ENCODE measurements at places on chromosomes 7 and 10.
A peak's percentile ranks its signal among the peaks of the same experiment; 100 is the strongest.

- DNase-seq = no peak
Observed at GRCh38 chr10:114242235-114242634, 3.2 kb downstream of the VWA2 start.

- DNase-seq = no peak
Observed at GRCh38 chr10:13873196-13873595, 286.4 kb downstream of the PRPF18 start.

DNA sequence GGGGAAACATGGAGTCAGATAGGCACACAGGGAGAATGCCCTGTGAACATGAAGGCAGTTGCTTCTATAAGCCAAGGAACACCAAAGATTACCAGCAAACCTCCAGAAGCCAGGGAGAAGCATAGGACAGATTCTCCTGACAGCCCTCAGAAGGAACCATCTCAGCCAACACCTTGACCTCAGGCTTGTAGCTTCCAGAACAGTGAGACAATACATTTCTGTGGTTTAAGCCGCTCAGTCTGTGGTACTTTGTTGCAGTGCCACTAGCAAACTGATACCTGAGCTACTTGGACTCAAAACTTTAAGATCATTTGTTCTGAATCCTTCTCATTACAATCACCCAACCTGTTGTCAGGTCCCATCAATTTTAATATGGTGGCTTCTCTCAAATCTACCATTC is 31.2 kb downstream of the ABLIM1 start:
- no peak for DNase-seq

- no peak for DNase-seq
Observed at GRCh38 chr7:31919678-31920369, 150.4 kb downstream of the PDE1C start.

GRCh38 chr7:45710271-45711160 is 136.3 kb downstream of the ADCY1 start:
- no peak for DNase-seq

- DNase-seq = no peak
Observed at GRCh38 chr10:58704226-58704625, 191.6 kb downstream of the BICC1 start.

DNA sequence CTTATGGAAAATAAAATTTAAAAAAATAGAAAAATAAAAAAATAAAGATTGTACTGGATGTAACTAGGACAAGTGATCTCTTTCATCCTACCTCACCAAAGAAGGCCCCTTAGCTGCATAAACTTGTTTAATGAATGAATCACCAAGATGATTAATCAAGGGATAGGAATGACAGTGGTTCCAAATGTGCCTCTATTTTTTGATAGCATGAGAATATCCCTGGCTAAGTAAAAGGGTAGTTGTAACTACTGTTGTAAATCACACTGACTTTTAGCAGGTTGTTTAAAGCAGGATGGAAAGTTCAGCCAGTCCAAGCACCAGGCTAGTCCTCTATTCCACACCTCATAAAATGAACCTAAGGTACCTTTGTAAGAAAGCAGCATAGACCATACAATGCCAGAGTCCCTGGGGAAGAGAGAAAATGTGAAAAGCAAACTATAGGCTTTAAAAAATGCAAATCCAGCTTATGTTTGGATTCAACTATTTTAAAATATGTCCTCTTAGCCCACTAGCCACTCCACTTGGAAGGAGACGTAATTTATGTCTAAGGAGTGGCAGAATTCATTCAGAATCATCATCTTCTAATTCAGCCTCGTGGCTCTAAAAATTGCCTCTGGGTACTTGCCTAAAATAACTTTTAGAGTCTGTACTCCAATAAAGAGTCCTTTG is 126.8 kb downstream of the SKIDA1 start:
- DNase-seq = no peak

DNA sequence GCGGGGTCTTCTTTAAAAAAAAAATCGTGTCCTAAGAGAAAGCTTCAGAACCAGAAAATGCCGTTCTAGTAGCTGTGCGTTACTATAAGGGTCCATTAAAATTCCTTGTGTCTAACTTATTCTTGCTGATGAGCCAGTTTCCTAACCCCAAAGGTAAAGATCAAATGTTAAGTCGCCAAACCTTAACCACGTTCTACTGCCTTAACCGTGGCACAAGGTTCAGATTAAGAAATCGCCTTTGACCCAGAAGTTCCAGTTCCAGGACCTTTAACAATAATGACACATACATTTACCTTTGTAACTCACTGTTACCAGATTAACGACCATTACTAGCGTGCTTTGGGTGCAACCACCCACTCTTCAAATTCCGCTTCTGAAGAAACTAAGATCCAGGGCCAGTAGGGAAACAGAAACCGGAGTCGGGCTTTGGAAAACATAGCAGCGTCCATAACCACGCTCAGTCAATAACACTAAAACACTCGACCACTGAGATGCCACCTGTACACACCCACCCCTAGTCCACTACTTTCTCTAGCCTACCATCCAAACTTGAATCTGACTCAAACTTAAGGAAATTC is 620 bp downstream of the BET1 start:
- DNase-seq = no peak

GRCh38 chr7:107949443-107949935 is 53.5 kb downstream of the LAMB1 start:
- DNase-seq = no peak

GRCh38 chr7:101845974-101846373 is 28.5 kb downstream of the CUX1 start:
- DNase-seq = no peak

DNA sequence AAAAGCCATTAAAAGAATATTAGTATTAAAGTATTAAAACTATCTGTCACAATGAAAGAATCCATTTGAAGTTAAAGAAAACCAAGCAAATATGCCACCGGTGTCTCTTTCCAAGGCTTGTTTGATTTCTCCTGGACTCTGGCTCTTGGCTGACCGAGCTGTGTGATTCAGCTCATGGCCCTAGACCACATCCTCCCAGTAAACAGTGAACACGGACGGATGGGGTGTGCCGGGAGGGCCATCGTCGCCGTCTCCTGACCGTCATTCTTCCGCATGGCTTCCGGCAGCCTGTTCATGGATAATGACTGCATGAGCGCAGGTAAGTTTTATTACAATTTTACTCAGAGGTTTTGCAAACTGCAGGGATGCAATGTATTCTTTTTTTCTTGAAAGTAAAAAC is 218.5 kb downstream of the DNAJB6 start:
- DNase-seq = no peak

GRCh38 chr7:13050703-13051102 is 363.3 kb downstream of the ARL4A start:
- no peak for DNase-seq

DNA sequence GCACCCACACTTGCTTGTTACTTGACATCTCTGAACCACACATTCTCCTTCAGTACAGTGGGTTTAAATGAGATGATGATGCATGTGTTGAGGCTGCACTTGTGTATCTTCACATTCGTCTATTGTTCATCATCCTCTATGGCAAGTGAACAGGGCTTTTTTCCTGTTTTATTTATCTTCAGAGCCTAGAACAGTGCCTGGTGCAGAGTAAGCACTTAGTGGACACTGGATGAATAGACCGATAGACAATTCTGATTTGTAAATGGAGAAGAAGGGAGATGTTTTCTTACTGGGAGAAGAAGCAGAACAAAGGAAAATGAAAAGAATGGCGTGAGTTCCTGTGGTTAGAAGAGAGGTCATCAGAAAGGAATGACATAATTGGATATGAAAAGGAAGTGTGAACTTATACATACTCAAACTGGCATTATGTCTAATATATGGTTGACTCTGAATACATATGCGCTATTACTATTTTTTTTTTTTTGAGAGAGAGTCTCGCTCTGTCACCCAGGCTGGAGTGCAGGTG is 99.7 kb downstream of the AVL9 start:
- DNase-seq = no peak

DNA sequence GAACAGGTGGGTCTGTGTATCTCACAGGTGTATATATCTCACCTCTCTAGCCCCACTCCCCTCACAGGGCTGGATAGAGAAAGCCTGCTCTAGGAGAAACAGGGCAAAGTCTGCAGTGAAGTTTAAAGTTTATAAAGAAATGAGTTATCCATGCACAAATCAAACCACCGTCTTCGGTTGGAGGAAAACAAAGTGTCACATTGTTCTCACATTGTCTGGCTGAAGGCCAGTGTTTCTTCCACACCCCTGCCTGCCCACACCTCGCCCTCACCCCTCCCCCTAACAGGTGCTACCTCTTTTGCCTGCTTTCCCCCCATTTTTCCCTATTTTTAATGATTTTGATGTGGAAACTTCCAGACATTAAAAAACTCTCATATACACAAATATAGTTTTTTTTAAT is 25.8 kb downstream of the AQP1 start:
- DNase-seq = no peak

GRCh38 chr10:114825513-114826253 is 4.1 kb downstream of the FHIP2A start:
- no peak for DNase-seq

DNA sequence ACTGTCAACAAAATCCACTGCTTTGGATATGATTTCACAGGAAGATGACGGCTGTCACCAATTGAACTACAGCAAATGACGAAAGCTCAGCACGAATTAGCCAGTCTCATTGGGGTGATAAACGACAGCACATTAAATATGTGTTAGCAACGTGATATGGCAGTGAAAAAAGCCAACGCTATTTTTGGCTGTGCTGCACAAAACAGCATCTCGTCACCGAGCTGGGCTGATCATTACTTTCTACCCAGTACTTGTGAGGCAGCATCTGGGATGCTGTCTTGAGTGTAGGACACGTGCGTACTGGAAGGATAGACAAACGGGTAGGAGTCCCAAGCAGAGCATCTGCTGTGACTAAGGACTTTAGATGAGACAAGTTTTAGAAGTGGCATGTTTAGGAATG is 138.3 kb downstream of the EXOC4 start:
- peak; percentile 2 for DNase-seq

DNA sequence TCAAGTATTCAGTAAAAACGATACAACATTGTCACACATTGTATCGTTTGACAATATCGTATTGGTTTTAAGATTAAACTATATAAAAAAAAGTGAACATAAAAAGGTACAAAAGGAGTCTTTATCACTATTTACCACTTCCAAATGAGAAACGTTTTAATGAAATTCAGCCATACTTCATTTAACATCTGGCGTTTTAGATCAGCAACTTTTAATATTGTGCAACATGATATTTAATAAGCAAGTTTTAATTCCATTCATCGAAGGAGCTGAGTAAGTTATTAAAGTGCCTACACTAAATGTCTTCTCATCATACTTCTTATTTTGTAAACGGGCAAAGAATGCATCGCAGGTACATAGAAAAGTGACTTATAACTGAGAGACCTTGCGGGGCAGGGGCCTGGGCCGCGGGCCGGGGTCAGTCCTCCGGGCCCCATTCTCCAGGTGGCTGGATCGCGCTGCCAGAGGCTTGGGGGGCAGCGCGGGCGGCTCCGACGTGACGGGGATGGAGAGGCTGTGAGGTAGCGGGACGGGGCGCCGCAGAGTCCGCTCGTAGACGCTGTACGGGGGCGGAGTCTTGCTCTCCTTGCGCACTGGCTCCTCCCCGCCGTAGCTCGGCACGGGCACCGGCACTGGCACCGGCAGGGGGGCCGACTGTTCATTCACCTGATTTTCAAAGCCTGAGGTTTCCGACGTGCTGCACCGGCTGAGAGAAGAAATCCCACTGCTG is 165.8 kb upstream of the IMMP2L start:
- DNase-seq = no peak

GRCh38 chr7:109939207-109939606 is 1151.7 kb upstream of the LRRN3 start:
- no peak for DNase-seq

- DNase-seq = no peak
Observed at GRCh38 chr10:44258019-44258418, 126.9 kb downstream of the CXCL12 start.

DNA sequence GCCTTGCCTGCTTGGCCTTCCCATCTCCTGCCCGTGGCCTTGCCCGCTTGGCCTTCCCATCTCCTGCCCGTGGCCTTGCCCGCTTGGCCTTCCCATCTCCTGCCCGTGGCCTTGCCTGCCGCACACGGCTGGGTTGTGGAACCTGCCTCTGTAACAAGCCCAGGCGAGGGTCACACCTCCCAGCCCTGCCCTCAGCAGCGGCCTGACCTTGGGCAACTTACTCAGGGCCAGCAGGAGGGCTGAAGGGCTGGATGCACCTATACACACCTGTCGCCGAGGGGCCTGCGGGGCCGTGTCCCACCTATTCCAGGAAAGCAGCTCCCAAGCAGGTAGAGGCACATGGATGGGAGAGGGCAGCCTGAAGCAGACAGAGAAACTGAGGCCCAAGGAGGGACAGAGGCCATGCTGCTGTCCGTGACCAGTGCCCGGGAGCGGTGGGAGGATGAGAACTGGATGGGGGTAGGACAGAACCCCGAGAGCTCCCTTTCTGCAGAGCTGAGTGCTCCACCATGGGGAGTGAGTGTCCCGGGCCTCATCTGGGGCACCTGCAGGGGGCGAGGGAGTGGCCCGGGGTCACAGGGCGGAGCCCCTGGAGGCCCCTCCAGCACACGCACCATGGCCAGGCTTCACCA is 277.6 kb downstream of the ELFN1 start:
- DNase-seq = no peak

DNA sequence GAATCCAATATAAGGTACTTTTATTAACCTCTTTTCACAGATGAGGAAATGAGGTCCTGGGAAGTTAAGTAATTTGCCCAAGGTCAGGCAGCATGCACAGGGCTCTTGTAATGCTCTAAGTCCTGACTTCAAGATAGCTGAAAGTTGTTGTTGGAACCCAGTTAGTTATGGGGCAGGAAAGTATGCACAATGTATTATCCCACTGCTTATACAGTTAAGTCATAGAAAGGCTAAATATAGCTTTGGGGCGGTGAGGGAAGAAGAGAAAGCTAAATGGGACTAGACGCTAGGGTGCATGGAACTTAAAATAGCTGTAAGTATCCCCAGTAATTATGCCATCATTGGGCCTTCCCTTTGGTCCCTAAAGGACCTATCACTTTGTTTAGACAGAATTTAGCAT is 9.2 kb downstream of the GLCCI1 start:
- no peak for DNase-seq

DNA sequence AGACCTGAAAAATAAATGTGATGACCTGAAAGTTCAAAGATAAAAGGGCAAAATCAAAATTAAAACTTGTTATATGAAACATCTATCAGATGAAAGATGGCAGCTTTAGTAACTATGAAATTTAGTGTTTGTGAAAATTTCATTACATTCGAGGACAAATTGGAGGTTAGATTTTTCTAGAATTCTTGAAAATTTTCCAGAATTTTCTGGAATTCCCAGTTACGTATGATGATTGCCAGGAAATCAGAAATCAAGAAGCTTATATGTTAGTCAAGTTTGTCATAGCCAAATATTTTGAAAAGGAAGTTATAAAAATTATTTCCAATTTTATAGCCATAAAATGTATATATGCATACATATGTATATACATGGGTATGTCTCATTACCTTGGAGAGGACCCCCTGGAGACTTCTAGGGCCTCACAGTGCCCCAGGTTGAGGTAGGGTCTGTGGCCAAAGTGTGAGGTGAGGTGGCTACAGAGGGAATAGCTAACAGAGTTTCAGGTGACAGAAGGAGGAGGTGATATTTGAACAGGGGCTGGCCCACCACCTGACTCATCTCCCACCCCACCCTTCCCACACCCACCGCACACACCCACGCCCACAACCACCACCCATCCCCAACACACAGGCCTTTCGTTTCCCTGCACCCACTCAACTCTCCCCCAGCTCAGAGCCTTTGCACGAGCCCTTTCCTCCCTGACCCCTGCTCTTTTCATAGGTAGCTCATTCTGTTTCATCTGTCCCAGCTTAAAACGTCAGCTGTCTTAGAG is 21.5 kb downstream of the C10orf105 start:
- no peak for DNase-seq
